ENCODE measurements at places on chromosomes 11 and 22. TPM values are rescaled to one million over a fixed set of nuclear protein-coding genes. Genes with fewer than 3 reads are reported as not detected.
A peak's percentile ranks its signal among the peaks of the same experiment; 100 is the strongest.

ASPHD2 gene
- total RNA-seq, result 1.9 TPM

RRP7A gene
- 53.2 TPM for total RNA-seq

DNA sequence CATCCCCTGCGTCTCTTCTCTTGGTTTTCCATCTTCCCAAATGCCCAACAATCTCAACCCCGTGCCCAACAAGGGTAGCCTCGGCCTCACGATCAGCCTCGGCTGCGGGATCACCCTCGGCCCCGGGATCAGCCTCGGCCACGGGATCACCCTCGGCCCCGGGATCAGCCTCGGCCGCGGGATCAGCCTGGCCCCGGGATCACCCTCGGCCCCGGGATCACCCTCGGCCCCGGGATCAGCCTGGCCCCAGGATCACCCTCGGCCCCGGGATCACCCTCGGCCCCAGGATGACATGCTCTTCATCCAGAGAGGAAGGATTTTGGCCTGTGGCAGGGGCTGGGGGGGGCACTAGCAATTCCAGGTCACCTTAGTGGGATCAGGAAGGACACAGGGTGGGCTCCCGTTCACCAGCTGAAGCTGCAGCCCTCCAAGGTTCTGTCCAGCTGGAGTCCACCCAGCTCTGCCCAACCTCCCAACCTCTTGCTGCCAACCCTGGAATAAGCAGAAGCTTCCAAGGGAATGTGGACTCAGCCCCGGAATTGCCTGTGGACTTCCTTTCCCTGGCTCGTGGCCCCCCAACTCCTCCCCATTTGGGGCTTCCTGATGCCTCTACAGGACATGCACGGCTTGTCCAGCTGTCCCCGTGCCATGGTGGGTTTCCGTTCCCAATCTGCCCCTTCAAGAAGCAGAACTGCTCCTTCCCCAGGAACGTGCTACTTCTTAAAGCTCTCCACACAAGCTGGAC, 6.2 kb downstream of the ALG12 start:
- no peak overlapping the region for H3K27ac ChIP-seq
- H3K4me1 ChIP-seq, result no peaks in the 10 kb centered on the region
- DNase-seq, result no peak
- no peak overlapping the region for H3K4me3 ChIP-seq
- peaks cover 17% of the 10 kb centered on the region for H3K36me3 ChIP-seq

DNA sequence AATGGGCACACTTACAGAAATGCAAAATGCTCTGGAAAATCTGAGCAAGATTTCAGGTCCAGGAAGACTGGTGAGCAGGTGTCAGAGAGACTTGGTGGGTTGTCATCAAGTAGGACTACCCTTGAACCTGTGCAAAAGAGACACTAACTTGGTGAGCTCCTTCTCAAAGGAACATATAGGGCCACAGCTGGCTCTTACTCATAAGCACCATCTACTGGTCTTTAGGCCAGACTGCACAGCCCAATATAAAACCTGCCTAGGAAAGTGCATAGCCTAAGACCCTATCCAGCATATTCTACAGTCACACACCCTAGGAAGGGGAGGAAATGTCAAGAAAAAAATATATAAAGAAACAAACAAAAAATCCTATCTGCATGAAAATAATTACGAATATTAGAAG, 18.2 kb upstream of the OR10W1 start:
- no peak for DNase-seq
- no peaks in the 10 kb centered on the region for H3K36me3 ChIP-seq
- H3K27ac ChIP-seq, result no peak overlapping the region
- H3K4me1 ChIP-seq, result no peaks in the 10 kb centered on the region

GRCh38 chr11:99489581-99489980, 468.8 kb downstream of the CNTN5 start:
- H3K36me3 ChIP-seq, result peaks cover 3% of the 10 kb centered on the region
- H3K4me1 ChIP-seq, result peaks cover 2% of the 10 kb centered on the region
- no peaks in the 10 kb centered on the region for H3K27me3 ChIP-seq

- DNase-seq, result no peak
- H3K36me3 ChIP-seq, result no peaks in the 10 kb centered on the region
- H3K27me3 ChIP-seq, result no peaks in the 10 kb centered on the region
- H3K4me1 ChIP-seq, result peaks cover 15% of the 10 kb centered on the region
Measured at GRCh38 chr11:99979042-99979441, 708.0 kb upstream of the ARHGAP42 start.

GRCh38 chr11:74672956-74673692, 58.1 kb downstream of the CHRDL2 start:
- H3K4me3 ChIP-seq, result no peak overlapping the region
- peak overlapping the region; percentile 36 for H3K27ac ChIP-seq
- DNase-seq, result no peak
- peaks cover 9% of the 10 kb centered on the region for H3K4me1 ChIP-seq
- H3K36me3 ChIP-seq, result no peaks in the 10 kb centered on the region

Data from mesothelial cell of epicardium (in vitro differentiated cells).